Left forelimb (tissue), 1 donor: ENCODE measurements at places on chromosomes 13 and 19.

DNA sequence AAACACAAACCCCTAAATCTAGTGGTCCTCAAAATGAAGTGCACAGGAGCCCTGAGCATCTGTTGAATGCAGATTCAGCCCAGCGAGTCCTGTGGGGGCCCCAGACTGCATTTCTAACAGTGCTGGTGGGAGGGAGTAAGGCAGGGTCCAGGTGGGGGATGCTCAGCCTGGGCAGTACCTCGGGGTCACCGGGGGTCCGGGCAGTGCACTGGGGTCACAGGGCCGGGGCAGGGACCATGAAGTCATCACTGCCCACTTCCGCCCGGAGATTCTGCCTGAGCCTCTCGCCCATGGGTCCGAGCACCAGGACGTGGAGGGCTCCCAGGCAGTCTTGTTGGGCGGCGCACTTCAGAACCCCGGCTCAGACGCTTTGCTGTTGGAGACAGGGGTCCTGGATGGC lies 838 bp upstream of the ATP4B start:
- DNase-seq, result peak; percentile 33

GRCh38 chr13:79477968-79478367 lies 3.0 kb upstream of the NDFIP2 start:
- no peak for DNase-seq

DNA sequence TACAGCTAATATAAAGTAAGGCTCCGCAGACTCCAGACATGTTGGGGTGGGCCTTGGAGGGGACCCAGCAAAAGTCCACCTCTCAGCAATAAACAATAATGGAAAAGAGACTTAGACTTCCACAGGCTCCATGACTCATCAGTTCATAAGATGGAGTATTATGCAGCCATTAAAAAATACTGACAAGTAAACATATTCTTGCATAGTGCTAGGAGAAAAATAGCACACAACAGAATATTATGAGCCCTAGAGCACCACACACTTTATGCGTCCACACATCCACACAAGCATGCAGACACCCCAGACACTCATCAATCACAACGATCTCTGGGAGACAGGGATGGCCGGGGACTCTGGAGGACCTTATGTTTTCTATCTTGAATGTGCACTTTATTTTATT lies 46.0 kb downstream of the PDCD5 start:
- no peak for DNase-seq

DNA sequence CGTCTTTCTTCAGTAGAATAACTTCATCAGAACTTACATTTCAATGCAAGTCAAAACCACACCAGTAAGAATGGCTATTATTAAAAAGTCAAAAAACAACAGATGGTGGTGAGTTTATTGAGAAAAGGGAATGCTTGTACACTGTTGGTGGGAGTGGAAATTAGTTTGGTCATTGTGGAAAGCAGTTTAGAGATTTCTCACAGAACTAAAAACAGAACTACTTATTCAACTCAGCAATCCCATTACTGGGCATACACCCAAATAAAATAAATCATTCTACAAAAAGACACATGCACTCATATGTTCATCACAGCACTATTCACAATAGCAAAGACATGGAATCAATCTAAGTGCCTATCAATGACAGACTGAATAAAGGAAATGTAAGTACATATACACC lies 231.2 kb downstream of the NHLRC3 start:
- DNase-seq, result no peak

DNA sequence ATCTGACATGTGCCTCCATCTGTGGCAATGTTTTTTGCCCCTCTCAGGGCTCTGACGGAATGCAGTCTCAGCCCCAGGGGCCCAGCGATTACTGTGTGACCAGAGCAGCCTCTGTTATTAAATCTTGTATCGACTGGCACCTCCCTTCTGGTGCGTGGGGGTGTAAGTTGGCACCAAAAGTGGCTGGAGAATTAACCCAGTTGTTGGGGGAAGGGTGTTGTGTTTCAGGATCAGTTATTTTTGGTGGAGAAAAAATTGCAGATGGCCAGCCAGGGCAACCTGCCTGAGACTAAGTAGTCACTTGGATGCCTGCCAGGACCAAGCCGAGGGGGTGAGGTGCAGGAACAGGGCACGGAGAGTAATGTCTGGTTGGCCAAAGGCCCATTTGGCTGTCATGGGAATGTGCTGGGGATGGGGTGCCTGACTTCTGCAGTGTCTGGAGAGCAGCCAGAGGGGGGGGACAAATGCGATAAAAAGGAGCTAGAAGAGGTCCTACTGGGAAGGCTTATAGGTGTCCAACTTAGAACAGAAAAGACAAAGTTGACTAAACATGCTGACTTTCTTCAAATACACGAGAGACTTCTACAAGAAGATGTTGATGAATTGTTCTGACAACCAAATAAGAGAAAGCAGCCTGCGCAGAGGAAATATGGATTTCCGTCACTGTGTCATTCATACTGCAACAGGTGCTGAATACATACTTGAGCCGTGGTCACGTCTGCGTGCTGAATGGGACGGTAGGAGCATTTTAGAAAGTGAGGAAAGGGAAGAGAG lies 69.8 kb downstream of the SIAH3 start:
- peak; percentile 70 for DNase-seq

GRCh38 chr19:3115916-3116602 lies 19.8 kb upstream of the GNA15 start:
- DNase-seq, result no peak
